SK-MEL-5 (cell line): ENCODE measurements at places on chromosomes 5 and 9.

- DNase-seq = peak; percentile 6
Measured at GRCh38 chr9:122263699-122264349, 816 bp downstream of the RBM18 start.

GRCh38 chr9:108672475-108673190, 183.2 kb downstream of the ACTL7B start:
- DNase-seq = no peak

DNA sequence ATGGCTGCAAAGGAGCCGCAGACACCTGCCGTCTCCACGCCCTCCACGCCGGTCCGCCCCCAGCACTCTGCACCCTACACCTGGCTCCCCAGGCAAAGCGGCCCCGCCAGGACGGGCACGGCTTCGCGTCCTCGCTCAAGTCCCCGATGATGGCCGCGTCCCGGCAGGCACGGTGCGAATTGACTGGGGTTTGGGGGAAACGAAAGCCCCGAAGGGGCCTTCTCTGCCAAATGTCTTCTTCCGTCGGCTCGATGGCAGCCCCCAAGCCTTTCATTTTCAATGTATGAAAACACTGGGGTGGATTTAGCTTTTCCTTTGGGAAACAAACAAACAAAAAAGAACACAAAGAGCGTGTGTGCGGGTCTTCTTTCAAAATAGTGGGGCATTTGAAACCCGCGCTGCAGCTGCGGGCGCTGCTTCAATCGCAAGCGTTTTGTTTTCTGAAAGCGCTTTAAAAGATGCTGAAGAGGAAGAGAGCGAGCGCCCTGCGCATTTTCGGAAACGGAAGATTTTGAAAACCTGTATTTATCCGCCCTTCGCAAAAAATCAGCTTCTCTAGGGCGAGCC, 160.0 kb downstream of the RMI1 start:
- no peak for DNase-seq

DNA sequence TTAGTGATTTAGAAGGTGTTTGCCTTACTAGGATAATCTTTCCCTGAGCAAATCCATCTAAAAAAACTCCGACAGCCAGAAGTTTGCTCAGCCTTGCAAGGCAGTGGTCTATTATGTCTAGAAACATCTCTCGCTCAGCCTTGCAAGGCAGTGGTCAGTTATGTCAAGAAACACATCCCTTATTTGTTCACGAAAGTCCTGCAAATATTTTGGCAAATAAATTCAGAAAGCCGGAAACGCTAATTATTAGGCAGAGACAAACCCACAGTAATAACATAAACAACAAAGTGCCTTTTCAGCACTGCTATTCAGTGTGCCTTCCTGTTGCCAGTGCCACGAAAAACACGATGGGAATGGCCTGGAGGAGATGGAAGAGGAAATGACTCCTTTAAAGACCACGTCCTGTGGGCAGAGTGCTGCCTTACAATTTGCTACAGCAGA, 184.5 kb downstream of the GNAQ start:
- peak; percentile 55 for DNase-seq

DNA sequence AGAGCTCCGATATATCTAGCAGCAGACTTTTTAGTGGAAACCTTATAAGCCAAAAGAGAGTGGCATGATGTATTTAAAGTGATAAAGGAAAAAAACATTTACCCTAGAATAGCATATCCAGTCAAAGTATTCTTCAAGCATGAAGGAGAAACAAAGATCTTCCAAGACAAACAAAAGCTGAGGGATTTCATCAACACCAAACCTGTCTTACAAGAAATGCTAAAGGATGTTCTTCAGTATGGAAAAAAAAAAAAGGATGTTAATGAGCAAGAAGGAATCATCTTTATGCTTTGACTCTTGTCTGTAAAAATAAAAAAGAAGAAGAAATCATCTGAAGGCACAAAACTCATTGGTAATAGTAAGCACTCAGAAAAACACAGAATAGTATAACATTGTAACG, 338.2 kb downstream of the TLE1 start:
- no peak for DNase-seq

- DNase-seq = no peak
Measured at GRCh38 chr5:150261231-150261630, 28.3 kb downstream of the CAMK2A start.

DNA sequence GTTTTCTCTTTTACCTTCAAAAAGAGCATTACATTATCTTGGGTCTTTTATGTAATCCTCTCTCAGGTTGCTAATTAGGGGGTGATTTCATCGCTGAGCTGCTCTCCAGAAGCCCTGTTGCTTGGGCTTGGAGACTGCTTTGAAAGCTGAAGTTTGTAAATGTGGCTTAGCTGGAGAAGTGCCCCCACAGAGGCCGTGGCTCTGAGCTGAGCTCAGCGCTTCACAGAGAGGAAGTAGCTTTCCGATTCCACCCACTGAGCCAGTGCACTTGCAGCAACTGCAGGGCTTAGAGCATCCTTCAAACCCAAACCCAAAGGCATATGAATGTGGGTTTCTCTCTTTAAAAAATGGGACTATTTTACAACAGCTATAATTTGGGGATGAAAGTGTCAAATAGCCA, 13.7 kb upstream of the NXNL2 start:
- no peak for DNase-seq

DNA sequence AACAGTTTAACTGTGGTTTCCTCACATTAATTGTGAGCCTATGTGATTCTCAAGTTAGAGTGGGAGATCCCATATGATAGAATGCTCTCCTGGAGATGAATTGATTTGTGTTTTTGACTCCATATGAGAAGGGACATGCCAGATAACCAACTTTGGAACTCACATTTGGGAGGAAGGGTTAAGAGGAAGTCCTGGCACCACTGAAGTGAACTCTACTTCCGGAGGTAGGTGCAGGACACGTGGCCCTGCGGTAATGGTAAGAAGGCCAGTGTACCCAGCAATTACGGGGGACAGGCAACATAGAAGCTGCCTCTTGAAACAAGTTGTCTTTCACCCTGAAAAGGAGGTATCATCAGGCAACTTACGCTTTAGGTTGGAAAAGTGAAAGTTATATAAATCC, 146.6 kb upstream of the RFX3 start:
- no peak for DNase-seq

DNA sequence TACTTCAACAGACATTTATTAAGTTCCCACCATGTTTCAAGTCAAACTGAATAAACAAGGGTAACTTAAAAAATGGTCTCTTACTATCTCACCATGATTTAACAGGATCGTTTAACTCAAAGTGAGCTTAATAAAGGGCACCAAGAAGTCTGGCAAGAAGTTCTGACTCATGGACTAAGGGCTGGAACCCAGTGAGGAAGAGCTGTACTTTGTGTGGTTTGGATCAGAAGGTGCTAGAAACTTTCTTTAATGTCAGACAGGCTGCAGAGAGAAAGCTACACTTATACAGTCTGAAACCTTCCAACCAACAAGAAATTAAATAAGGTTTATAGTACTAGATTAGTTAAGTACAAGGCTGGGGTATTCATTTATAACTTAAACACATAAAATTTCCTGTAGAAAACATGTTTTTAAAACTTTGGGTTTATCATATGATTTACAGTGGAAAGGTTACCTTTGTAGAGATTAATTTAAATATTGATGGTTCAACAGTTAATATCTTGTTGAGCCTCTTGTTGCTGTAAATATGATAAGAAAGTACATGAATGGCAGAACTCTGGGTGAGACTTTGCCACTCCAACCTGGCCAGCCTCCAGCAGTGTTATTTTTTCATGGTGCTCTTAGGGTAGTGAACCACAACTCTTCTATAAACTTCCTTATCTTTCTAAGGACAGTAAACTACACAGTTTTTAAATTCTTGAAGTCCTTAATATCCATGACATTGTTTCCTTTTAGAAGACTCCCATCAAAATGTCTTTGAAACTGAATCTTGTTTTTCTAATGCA, 162.8 kb downstream of the MAN2A1 start:
- DNase-seq = no peak

- DNase-seq = no peak
Measured at GRCh38 chr5:1885404-1885755, 2.7 kb upstream of the IRX4 start.

DNA sequence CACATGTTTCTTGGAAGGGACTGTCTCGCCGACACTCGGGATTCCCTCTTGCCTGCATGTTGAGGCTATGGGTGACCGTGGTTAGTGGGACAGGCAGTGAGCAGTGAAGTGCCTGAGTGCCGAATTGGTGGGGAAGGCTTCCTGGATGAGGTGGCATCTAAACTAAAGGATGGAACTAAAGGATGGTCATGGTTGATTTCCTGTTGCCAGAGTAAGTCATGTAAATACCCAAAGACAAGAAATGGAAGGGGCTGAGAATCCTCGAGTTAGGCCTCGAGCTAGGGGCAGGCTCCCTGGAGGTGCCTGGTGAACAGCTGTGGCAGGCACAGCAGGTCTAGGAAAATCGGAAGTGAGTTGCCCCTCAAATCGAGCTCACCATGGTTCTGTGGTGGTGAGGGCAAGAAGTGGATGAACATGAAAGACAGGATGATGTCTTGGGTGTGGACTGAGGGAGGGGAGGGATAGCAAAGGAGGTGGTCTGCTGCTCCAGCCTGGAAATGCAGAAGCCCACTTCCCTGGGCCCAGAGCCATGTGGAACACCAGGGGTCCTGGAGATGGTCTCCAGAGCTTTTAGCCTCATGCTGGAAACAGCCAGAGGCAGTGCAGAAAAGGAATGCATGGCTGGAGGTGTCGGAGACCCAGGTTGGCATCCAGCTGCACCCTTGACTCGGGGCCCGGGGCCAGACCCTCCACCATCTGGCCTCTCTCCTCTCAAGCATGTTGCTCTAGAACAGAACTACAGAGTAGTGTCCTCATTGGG, 12.2 kb downstream of the CD74 start:
- no peak for DNase-seq

GRCh38 chr9:112858625-112859147, 32.0 kb downstream of the SLC46A2 start:
- DNase-seq = no peak

GRCh38 chr5:40616781-40617180, 62.9 kb upstream of the PTGER4 start:
- DNase-seq = no peak

DNA sequence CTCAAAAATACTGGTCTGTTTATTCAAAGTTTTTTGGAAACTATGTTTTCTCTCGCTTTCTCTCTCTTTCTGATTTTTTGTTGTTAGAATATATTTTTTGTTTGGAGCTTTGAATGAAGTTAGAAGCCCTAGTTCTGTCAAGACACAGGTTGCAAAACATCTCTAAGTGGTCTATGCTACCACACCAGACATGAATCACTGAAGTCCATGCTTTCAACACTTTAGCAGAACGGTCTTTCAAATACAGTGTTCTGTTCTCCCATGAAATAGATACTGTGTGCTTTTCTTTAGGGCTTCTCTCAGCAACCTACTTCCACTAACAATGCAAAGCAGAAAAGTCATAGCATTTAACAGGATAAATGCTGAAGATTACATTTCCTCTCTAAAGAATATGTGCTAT, 392.5 kb downstream of the TMEM167A start:
- DNase-seq = no peak

GRCh38 chr5:54867310-54867944, 118.0 kb downstream of the ESM1 start:
- peak; percentile 74 for DNase-seq

- no peak for DNase-seq
Measured at GRCh38 chr9:23731353-23731752, 94.7 kb downstream of the ELAVL2 start.

DNA sequence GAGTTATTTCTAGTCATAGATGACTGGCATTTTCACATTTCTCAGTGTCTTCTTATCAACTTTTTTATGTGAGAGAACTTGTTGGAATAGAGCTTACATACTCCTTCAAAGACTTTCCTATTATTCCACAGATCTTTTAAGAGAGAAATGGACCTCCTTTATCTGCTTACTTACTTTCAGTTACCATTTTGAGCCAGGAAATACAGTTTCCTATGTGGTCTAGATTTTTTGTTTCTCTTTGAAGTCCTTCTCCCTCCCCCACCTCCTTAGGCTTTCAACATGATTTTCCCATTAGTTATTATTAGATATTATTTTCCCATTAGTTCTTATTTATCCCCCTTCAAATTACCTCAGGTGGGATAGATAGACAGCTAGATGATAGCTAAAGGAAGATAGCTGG, 289.1 kb upstream of the ITGA1 start:
- DNase-seq = no peak

GRCh38 chr9:121372239-121373010, 2.4 kb upstream of the STOM start:
- no peak for DNase-seq

GRCh38 chr5:78821536-78822021, 163.5 kb downstream of the ARSB start:
- no peak for DNase-seq
